Fibroblast of skin of scalp (primary cell): ENCODE measurements at places on chromosomes 7 and 10.

DNA sequence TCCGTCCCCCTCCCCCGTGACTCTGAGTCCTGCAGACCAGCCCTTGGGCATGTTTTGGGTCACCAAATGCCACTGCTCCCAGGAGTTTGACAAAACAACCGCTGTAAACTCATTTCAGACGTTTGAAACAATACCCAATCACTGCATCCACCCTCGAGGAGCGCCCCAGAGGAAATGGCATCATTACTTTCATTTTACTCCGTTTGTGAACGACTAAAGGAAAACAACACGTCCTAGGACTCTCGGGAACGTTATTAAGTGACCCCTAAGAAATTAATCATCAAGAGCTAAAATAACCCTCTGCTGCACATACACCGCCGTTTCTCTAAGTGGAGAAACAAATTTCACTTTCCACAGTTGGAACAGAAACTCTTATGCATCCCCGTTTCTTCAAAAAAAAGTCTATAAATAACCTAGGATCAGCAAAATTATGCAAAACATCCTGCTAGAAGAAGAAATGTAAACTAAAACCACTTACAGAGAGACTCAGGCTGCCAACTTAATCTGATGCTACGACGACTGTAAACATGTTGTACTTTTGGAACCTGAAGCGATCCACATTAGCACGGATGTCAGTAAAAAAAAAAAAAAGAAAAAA is 109.9 kb upstream of the EFCAB10 start:
- DNase-seq: peak; percentile 6

- no peak for DNase-seq
Observed at GRCh38 chr7:36171503-36171902, 18.4 kb downstream of the EEPD1 start.

GRCh38 chr10:968546-969199 is 19.6 kb upstream of the GTPBP4 start:
- no peak for DNase-seq

- peak; percentile 15 for DNase-seq
Observed at GRCh38 chr7:40354711-40355110, 219.9 kb downstream of the SUGCT start.

DNA sequence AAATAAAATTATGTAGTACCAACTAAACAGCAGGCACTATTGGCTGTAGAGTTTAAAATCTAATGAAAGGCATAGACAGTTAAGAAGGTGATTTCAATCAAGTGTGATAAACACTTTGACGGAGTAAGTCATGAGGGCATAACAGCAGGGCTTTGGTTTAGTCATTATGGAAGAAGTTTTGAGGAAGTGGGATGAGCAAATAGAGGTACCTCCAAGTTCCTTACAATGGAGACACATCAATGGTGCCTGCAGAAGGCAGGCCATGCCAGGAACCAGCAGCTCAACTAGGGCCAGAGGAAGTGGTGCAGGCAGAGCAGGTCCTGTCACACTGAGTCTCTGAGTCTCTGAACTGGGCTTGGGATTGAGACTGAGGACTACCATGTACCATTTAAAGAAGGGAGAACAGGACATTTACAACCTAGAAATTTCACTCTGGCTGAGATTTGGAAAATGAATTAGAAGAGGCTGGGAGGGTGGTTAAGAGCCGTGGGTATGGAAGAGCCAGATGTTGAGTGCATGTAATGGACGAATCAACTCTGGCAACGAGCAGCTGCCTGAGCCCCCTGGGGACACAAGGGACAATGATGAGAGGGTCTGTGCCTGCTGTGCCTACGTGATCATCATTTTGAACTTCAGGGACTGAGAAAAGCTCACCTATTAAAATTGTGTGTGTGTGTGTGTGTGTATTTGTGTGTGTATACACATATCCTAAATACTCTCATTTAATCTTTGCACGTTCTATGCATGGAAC is 208.7 kb upstream of the POM121L12 start:
- no peak for DNase-seq

- no peak for DNase-seq
Observed at GRCh38 chr10:95476469-95477174, 84.5 kb downstream of the SORBS1 start.

DNA sequence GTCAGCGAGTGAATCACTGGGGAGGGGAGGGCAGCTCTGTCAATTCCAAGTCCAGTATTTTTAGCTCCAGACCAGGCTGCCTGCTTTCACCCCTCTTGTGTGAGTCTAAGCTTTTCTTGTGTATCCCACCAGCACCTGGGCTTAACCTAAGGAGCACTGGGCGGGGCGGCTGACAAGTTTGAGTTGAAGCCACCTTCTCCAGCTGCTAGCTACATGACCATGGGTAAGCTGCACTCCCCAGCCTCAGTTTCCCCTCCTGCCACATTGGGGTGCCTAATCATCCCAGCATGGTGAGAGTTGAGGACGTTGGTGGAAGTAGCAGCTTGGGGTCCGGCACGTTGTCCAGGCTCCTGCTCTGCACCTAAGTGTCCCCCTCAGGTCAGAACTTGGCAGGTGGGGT is 89.8 kb upstream of the PCBD1 start:
- no peak for DNase-seq

GRCh38 chr10:33112831-33113455 is 154.9 kb upstream of the ITGB1 start:
- DNase-seq: peak; percentile 73

GRCh38 chr10:111107846-111108245 is 31.0 kb downstream of the ADRA2A start:
- no peak for DNase-seq

- no peak for DNase-seq
Observed at GRCh38 chr7:98864731-98865453, 4.9 kb downstream of the TMEM130 start.
